ENCODE measurements at places on chromosomes 6 and 20.

GRCh38 chr6:56093776-56094175 is 153.6 kb downstream of the COL21A1 start:
- DNase-seq, result no peak

- no peak for DNase-seq
Observed at GRCh38 chr6:17725083-17725482, 18.4 kb upstream of the NUP153 start.

- DNase-seq, result no peak
Observed at GRCh38 chr6:74741646-74742045, 464.2 kb downstream of the COL12A1 start.

DNA sequence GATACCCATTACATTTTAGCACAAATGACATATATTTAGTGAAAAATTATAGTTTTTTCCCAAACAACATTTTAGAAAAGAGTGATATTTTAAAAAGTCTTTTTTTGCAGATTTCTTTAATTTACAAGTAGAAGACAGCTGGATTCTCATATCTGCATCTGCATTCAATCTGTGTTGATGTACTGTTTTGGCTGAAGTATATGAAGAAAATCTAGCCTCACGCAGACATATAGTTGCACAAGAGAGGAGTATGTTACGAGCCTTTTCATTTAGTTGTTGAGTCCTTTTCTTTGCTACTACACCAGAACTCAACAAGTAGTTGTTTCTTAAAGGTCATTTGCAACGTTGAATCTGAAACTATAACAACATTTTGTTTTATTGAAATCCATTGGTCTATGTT is 314.3 kb upstream of the SUPT3H start:
- no peak for DNase-seq

GRCh38 chr20:49207076-49207475 is 12.1 kb upstream of the DDX27 start:
- no peak for DNase-seq
